ENCODE measurements at places on chromosomes 3 and 15.

DNA sequence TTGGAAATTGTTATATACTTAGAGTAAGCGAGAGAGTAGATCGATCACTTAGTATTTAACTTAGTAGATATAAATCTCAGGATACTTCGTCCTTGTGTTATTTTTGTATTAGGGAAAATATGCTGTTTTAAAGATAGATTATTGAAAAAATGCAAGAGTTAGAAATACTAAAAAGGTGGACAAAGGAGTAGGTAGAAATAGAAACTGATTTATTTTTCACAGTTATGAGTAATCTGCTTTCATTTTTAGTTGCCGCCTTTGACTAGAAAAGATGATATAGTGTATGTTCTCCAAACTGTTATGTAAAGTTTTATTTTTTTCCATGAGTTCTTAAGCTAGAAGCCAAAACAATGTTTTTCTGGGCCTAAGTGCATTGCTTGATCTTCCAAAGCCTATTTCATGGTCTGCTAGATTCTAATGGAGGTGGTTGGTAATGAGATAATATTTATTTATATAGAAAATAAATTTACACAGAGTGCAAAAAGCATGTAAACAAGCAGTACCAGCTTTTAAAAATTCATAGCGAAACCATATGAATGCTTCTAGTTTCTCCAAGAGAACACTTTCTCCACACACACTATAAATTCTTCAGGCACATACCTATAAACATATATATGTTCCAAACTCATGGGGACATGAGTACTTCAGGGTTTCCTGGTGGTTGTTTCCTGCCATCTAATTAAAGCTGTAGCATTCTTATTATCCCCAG is 61.1 kb downstream of the DIPK2A start:
- no peak for DNase-seq

GRCh38 chr3:155805204-155805801 is 775 bp downstream of the C3orf33 start:
- no peak for DNase-seq

DNA sequence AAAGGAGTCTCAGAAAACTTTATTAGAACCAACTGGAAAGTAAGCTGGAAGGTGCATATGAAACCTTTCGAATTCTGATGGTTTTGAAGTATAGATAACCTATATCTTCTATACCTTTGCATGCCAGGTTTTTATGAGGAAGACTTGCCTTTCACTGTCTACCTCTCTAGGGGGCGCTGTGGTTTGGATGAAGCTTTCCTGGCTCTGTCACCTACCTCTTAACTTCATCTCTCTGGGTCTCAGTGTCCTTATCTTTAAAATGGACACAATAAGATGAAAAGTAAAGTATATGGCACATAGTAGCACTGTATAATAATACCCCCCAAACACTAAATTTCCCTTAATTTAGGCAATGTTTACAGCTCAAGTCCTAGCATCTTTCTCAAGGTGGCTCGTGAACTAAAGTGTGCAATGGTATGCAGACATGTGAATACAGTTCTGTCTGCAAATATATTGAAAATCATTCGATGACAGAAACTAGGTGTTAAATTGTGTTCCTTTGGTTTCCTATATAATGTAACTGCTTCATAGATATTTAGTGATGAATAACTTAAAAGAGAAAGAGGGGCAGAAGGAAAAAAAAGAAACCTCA is 314.3 kb downstream of the CHST2 start:
- DNase-seq: no peak

- no peak for DNase-seq
Observed at GRCh38 chr3:6928064-6928463, 67.1 kb downstream of the GRM7 start.

- no peak for DNase-seq
Observed at GRCh38 chr3:71317749-71318457, 265.6 kb downstream of the FOXP1 start.

DNA sequence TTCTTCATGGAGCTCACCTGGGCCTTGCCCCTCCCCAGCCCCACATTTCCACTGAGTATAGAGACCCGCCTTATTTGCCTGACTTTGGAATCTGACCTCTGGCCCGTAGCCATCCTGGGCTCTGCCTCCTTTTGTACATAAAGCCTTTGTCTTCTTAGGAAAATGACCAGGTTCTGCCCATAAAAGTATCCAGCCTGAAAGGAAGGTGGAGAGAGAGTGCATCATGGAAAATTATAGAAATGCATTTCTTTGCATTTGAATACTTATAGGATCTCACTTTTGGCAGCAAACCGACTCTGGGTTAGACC is 3.6 kb upstream of the SH2D7 start:
- no peak for DNase-seq

GRCh38 chr15:51828621-51829375 is 655 bp upstream of the TMOD3 start:
- no peak for DNase-seq

DNA sequence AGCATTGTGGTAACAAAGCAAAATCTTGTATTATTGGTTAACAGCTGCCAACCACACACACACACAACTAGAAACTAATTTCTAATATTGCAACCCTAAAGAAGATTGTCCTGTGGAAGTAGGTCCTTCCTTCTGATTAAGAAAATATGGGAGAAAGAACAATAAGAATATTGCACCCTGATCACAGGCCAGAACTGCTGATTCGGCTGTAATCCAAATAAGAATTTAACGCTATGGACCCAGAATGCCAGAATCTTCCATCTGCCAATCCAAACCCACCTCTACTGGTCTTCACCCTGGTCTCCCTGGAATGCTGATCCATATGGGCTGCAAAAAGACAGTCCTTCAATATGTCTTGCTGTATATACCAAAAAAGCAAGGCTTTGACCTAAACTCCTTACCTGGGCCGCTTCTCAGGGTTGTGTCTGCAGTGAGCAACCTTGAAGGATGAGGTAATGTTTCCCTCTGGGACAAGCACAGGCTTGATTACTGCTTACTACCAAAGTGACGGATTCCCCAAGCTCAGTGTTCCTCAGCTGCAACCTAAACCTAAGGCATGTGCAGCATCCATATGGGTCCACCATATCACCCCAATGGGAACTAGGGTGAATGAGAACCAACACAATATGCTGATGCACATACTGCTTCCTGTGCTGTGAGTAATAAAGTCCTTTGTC is 8.0 kb downstream of the CCDC14 start:
- no peak for DNase-seq

GRCh38 chr3:17187589-17188184 is 302.9 kb downstream of the PLCL2 start:
- no peak for DNase-seq

- no peak for DNase-seq
Observed at GRCh38 chr3:71803248-71803647, 18.3 kb upstream of the PROK2 start.

DNA sequence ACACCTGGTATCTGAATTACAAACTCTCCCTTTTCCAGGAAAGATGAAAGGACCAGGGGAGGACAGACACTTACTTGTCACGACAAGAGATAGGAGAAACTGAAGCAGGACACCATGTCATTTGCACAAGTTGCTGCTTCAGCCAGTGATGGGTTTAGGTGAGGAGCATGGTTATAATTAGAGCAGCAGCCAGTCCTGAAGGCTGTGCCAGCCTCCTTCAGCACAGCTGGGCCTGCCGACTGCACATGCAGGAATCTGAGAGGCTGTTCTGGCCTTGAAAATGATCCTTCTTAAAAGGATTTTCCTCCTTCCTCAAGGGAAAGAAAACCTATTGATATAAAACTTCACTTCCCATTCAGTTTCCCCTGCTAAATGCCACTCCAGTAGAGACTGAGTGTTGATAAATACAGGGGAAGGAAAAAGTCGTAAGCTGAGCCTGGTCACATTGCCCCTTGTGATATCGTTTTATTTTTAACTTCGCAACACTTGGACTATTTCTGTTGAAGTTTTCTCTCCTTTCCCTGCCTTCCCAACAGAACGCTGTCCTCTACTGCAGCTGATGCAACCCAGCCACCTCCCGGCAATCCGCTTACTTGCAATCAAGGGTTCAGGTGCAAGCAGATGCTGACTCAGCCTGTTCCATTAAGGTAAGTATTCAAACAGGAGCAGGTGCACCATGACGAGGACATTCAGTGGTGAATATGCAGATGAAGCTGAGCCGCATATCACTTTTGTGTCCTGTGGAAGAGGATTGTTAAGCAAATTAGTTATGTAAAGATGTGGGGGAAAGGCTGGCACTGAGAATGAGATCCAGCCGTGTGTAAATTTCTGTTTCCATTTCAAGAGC is at the start of gene FBXO40:
TSS of gene FBXO40 (plus strand) at position 524 of the 847 bp plus-strand sequence. CDS start 27,197 bp downstream, outside the sequence.
- DNase-seq: no peak

DNA sequence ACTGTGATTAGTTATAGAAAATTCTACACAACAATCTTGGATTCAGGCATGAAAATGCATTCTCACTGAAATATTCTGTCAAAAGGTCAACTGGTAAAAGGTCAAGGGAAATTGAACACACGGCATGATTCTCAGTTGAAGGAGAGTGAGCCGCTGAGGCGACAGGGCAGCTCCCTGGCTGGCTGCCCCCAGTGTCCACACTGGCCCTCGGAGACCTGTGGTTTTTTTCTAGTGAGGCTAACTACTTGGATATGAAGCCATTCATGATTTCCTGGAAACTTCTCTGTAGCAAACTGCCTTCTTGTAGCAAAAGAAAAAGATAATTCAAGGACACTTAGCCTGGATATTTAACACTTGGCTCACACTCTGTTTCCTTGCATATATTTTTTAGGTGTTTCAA is 37.2 kb downstream of the AADACL2 start:
- DNase-seq: no peak

DNA sequence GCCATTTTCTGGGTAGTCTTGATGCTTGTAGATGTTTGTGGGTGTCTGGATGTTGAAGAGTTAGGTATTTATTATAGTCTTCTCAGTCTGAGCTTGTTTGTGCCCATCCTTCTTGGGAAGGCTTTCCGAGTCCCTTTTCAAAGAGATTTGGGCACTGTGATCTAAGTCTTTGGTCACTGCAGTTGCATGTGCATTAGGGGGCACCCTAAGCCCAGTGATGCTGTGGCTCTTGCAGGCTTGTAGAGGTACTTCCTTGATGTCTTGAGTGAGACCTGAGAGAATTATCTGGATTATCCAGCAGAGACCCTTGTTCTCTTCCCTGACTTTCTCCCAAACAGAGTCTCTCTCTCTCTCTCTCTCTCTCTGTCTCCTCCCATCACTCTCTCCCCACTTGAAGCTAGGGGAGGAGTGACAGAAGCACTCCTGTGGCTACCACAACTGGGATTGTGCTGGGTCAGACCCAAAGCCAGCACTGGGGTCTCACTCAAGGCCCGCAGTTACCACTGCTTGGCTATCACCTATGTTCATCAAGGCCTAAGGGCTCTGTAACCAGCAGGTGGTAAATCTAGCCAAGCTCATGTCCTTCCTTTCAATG is 68.5 kb downstream of the TMCO5A start:
- no peak for DNase-seq

DNA sequence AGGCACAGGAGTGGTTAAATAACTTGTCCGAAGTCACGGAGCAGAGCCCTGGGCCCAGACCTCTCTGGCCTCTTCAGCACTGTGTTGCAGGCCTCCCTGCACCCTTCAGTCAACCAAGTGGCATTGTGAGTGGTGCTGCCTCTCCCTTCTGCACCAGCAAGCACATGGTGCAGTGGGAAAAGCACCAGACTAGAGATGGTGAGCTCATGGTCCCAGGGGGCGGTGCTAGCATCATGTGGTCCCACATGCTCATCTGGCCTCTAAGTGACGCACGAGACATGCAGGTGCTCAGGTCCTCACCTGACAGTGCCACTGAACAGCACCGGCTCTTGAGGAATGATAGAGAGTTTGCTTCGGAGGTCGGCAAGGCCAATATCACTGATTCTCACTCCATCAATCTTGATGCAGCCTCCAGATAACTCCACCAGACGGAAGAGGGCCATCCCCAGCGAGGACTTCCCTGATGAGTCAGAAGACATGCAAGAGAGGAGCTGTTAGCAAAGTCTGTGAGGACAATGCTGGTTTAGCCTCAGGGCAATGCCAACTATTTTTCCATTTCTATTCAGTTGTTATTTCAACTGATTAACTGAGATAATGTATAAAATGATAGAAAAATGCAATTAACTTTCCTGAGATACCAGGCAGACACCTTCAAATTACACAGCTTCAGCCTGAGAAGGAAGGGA is 53.1 kb upstream of the PARL start:
- DNase-seq: no peak

- DNase-seq: no peak
Observed at GRCh38 chr3:127233371-127233770, 40.4 kb downstream of the PRR23E start.

GRCh38 chr3:105798381-105798934 is 70.4 kb downstream of the CBLB start:
- no peak for DNase-seq

GRCh38 chr15:82726816-82727215 is 17.1 kb upstream of the AP3B2 start:
- no peak for DNase-seq

Measured in CD4-positive, alpha-beta memory T cell (primary cell).